Caco-2 (cell line): ENCODE measurements at places on chromosomes 3 and 15.
A peak's percentile ranks its signal among the peaks of the same experiment; 100 is the strongest.

GRCh38 chr15:40807888-40808461 lies 702 bp upstream of the DNAJC17 start:
- peak overlapping the region; percentile 88 for H3K4me3 ChIP-seq
- no peak for DNase-seq
- no peaks in the 10 kb centered on the region for H3K27me3 ChIP-seq
- H3K4me1 ChIP-seq: 0 out of 2 replicates have a peak, but pooled peaks cover 4% of the 10 kb centered on the region
- peak overlapping the region; percentile 94 for H3K27ac ChIP-seq

GRCh38 chr3:59994732-59995304 lies 945.0 kb upstream of the CFAP20DC start:
- DNase-seq: no peak
- no peaks in the 10 kb centered on the region for H3K27me3 ChIP-seq
- H3K36me3 ChIP-seq: no peaks in the 10 kb centered on the region
- no peak overlapping the region for H3K4me3 ChIP-seq
- no peaks in the 10 kb centered on the region for H3K4me1 ChIP-seq

DNA sequence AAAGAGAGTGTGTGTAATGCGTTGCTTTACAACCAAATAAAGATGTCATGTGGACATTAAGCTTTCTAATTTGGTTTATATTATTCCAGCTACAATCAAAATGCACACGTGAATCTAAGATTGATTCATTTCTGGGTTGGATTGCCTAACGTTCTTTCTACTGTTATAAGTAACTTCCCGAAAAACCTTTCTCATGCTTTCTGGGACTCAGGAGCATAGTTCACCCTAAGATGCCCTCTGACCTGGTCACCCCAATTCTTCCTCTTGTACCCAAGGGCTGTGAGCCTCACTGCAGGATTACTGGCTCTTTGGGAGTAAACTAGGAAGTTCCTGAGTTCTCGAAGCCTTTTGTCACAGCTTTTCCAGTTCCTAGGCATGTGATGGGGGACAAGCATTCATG lies 12.7 kb upstream of the LMCD1 start:
- peak overlapping the region; percentile 56 for H3K27ac ChIP-seq
- no peaks in the 10 kb centered on the region for H3K27me3 ChIP-seq
- H3K4me3 ChIP-seq: no peak overlapping the region
- peaks cover 79% of the 10 kb centered on the region for H3K4me1 ChIP-seq
- no peaks in the 10 kb centered on the region for H3K36me3 ChIP-seq

DNA sequence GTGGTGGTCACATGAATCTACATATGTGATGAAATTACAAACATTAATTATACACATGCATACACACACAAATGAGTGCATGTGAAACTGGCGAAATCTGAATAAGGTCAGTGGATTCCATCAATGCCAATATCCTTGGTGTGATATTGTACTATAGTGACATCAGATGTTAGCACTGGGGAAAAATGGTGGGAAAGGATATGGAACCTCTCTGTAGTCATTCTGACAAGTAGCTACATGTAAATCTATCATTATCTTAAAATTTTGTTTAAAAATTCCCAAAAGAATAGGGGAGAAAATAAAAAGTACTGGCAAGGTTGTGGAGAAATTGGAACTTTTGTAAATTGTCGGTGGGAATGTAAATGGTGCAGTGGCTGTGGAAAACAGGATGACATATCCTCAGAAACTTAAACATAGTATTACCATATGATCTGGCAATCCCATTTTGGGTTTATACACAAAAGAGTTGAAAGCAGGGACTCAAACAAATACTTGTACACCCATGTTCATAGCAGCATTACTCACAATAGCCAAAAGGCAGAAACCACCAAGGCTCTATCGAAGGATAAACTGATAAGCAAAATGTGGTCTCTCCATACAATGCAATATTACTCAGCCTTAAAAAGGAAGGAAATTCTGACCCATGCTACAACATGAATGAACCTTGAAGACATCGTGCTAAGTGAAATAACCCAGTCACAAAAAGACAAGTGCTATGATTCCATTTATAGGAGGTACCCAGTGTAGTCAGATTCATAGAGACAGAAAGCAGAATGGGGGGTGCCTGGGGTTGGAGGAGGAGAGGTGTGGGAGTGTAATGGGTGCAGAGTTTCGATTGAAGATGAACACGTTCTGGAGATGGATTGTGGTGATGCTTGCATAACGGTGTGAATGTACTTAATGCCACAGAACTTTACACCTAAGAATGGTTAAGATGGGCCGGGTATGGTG lies 25.3 kb upstream of the HRH1 start:
- no peak overlapping the region for H3K4me3 ChIP-seq
- H3K36me3 ChIP-seq: no peaks in the 10 kb centered on the region
- DNase-seq: no peak
- H3K27ac ChIP-seq: no peak overlapping the region

DNA sequence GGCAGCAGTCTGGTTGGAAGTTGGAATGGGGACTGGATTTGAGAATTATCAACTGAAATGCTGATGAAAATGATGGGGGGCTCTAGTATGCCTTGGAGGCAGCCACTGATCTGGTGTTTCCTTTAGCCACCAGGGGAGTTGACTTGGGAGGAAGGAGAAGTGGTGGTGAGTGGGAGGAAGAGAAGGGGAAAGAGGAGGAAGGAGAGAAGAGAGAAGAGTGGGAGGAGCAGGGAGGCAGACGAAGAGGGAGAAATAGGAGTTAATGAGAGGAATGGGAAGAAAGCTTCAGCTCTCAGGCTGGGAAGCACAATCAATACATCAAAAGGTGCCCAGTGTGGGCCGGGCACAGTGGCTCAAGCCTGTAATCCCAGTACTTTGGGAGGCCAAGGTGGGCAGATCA lies 23.3 kb upstream of the HCN4 start:
- no peaks in the 10 kb centered on the region for H3K36me3 ChIP-seq
- H3K27ac ChIP-seq: no peak overlapping the region
- H3K4me1 ChIP-seq: peaks cover 42% of the 10 kb centered on the region
- no peak overlapping the region for H3K4me3 ChIP-seq
- no peak for DNase-seq

DNA sequence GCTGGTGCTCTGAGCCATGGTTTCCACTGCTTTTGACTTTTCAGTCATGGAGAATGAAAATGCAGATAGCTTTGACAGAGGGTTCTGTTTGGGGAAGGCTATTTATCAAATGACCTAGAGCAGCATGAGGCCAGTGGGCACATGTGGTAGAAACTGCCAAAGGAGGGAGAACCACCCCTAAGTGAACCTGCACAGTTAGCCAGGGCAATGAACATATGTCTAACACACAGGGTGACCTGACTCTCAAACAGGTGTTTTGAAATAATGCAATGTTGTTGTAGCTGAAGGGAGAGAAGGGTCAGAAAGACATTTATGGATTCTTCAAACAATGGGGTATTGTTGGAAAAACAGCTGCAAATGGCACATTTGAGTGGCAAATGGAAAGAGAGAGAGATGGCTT lies 174.4 kb upstream of the FAM3D start:
- H3K4me1 ChIP-seq: no peaks in the 10 kb centered on the region
- no peak for DNase-seq
- no peak overlapping the region for H3K27ac ChIP-seq
- H3K36me3 ChIP-seq: no peaks in the 10 kb centered on the region

GRCh38 chr3:47414161-47414564 lies 33.3 kb downstream of the PTPN23 start:
- no peak overlapping the region for H3K4me3 ChIP-seq
- no peak for DNase-seq
- H3K27ac ChIP-seq: peak overlapping the region; percentile 42
- no peaks in the 10 kb centered on the region for H3K27me3 ChIP-seq
- peaks cover 3% of the 10 kb centered on the region for H3K36me3 ChIP-seq

- H3K4me1 ChIP-seq: no peaks in the 10 kb centered on the region
- H3K36me3 ChIP-seq: no peaks in the 10 kb centered on the region
- DNase-seq: no peak
- H3K4me3 ChIP-seq: no peak overlapping the region
- no peak overlapping the region for H3K27ac ChIP-seq
- no peaks in the 10 kb centered on the region for H3K27me3 ChIP-seq
These were observed 17.8 kb downstream of the TMEM212 start for GRCh38 chr3:171860830-171861535.

GRCh38 chr3:129352045-129352444 lies 73.4 kb downstream of the HMCES start:
- no peaks in the 10 kb centered on the region for H3K27me3 ChIP-seq
- DNase-seq: no peak
- no peaks in the 10 kb centered on the region for H3K4me1 ChIP-seq
- H3K27ac ChIP-seq: no peak overlapping the region

- H3K4me3 ChIP-seq: no peak overlapping the region
- DNase-seq: no peak
- H3K27ac ChIP-seq: no peak overlapping the region
- no peaks in the 10 kb centered on the region for H3K4me1 ChIP-seq
These were observed 25.1 kb downstream of the PIK3CB start for GRCh38 chr3:138809500-138810256.

DNA sequence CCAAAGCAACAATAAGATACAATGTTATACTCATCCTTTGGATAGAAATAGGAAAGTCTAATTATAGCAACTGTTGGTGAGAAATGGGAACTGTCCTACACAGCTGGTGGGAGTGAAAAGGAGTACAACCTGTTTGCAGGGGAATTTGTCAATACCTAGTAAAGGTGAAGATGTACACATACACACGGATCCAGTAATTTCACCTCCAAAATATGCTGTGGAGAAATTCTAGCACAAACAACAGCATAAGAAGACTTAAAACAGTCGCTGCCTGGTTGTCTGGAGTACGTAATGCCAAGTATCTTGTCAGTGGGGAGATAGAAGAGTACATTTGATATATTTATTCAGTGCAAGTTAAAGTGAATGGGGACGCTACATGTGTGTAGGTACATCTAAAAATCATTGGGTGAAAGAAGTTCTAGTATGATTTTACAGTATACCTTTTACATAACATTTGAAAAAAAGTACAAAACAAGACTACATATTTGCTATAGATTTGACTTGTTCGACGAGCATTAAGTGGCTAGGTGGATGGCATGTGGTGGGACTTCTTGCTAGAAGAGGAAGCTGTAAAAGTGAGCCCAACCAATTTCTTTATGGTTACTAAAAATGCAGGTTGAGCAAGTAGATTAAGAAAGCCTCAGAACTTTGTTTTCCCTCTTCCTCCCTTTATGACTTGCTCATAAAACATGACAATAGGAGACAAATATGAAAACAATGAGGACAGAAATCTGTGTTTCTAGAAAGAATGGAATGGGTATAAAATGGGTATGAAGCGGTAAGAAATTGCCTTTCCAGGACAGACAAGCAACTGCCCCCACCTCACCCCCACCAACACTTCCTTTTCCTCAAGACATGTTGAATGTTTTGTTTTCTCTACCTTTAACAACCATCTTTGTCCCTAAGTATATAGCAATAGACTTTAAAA lies 50.2 kb upstream of the CCR4 start:
- H3K27me3 ChIP-seq: no peaks in the 10 kb centered on the region
- DNase-seq: no peak
- no peak overlapping the region for H3K4me3 ChIP-seq

GRCh38 chr3:4685673-4686345 lies 192.7 kb downstream of the ITPR1 start:
- H3K27ac ChIP-seq: no peak overlapping the region
- H3K4me3 ChIP-seq: no peak overlapping the region
- no peak for DNase-seq
- no peaks in the 10 kb centered on the region for H3K36me3 ChIP-seq
- H3K4me1 ChIP-seq: 0 out of 2 replicates have a peak, but pooled peaks cover 5% of the 10 kb centered on the region
- no peaks in the 10 kb centered on the region; the same call in 1 of the 2 replicates for H3K27me3 ChIP-seq

DNA sequence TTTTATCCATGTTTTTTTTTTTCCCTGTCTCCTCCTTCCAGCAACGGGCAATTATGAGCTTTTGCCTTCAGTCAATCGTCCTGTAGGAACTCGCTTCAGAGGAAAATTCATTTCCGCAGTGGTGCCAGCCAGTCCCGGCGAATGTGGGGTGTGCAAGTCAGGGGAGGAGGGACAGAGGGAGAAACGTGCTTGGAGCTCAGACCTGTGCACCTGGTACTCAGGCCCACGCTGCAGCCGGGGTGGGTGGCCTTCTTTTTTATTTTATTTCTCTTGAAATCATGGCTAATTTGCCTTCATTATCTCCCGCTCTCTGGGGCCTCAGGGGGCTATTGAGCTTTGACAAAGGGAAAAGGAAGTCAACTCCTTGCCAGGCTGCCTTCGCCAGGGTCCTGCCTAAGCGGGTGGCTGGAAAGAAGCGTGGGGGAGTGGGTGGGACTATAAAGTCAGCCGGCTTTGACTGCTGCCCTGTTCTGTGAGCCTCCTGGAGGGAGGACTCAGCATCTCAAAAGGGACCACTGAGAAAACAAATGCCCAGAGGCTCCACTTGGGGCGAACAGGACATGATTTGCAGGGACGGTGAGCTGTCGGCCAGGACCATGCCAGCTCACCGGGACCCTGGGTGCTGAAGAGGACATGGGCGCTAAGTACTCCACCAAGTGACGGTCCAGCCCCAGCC lies 5.5 kb downstream of the GRIP2 start:
- H3K4me3 ChIP-seq: no peak overlapping the region
- DNase-seq: no peak
- no peaks in the 10 kb centered on the region for H3K4me1 ChIP-seq
- H3K27me3 ChIP-seq: no peaks in the 10 kb centered on the region
- H3K36me3 ChIP-seq: no peaks in the 10 kb centered on the region

DNA sequence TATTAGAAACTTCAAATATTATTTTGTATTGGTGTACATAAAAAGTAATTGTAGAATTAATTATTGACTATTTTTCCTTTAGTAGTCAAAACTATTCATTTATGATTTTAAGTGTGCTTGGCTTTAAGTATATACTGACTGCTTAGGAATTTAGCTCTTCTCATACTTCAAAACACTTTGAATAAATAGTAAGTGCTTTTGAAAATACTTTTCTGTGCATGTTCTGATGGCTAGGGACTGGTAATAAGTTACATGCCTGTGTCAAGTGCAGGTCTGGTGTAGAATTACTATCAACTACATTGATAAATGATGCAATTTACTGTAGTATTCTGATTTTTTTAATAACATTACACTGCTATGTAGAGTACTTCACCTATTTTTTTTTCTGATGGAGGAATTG lies 397.6 kb upstream of the SGO1 start:
- no peaks in the 10 kb centered on the region for H3K4me1 ChIP-seq
- no peaks in the 10 kb centered on the region for H3K36me3 ChIP-seq
- DNase-seq: no peak
- H3K27ac ChIP-seq: no peak overlapping the region
- H3K27me3 ChIP-seq: no peaks in the 10 kb centered on the region
- no peak overlapping the region for H3K4me3 ChIP-seq

DNA sequence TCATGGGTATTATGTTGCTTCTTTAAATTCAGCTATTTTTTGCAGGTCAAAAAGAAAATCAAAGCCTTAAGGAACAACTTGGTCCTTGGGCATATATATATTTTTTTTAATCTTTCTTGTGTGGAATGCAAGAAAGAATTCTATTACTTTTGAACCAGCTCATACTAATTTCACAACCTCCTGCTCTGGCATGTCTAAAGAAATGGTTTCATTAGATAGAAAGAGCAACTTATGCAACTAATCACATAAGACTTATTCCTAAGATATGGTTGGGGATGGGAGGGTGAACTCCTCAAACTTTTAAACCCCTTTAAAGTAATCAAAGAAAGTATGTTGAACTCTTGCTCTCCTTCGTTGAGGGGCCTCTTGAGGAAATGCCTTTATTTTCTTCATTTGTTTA lies 114.9 kb downstream of the GMNC start:
- H3K36me3 ChIP-seq: no peaks in the 10 kb centered on the region
- H3K4me3 ChIP-seq: no peak overlapping the region
- no peak for DNase-seq
- H3K27ac ChIP-seq: no peak overlapping the region
